ENCODE measurements at places on chromosomes 4 and X.

GRCh38 chr4:106136777-106137331, 179.2 kb downstream of the TBCK start:
- no peak for DNase-seq

GRCh38 chrX:147894366-147894963, 17.3 kb upstream of the FMR1 start:
- no peak for DNase-seq

GRCh38 chr4:67550857-67551256, 5.6 kb upstream of the CENPC start:
- DNase-seq: no peak

DNA sequence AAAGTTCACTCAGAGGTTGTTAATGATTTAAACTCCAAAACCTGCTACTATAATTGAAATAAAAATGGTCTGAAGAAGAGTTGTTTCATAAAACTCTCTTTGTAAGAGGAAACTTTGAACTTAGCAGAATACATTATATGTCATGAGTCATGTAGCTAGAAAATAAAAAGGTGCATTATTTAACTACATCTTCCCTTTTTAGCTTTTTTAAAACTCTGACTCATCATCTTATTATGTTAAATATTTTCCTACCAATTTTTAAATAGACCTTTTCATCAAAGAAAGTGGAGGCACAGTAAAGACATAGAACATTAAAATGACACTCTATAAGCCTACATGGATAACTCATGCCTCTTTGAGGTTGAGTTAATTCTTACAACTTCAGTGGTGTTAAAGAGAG, 1.2 kb upstream of the ZNF827 start:
- DNase-seq: no peak

- no peak for DNase-seq
Measured at GRCh38 chr4:82136161-82136801, 237.5 kb downstream of the HNRNPD start.

- no peak for DNase-seq
Measured at GRCh38 chrX:5724123-5724522, 504.5 kb downstream of the NLGN4X start.

GRCh38 chrX:28997706-28998463, 410.6 kb downstream of the IL1RAPL1 start:
- DNase-seq: no peak

- no peak for DNase-seq
Measured at GRCh38 chr4:180564448-180564847, 1678.8 kb upstream of the TENM3 start.

GRCh38 chr4:15914736-15915135, 23.8 kb downstream of the FGFBP1 start:
- no peak for DNase-seq

DNA sequence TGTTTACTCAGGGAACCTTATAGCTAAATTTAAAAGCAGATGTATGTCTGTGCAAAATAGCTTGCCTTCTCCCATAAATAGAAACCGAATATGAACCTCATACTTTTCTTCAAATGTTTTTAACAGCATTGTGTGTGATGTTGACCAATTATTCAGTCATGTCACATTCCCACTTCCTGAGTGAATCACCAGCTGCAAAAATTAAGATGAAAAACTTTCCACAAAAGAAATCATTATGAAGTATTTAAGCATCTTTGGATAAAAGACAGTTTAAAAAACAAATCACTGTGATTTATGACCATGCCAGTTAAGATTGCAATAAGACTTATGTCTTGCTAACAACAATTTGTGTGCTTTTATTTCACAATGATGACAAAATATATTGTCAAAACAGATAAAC, 220.1 kb downstream of the PDGFC start:
- DNase-seq: no peak

DNA sequence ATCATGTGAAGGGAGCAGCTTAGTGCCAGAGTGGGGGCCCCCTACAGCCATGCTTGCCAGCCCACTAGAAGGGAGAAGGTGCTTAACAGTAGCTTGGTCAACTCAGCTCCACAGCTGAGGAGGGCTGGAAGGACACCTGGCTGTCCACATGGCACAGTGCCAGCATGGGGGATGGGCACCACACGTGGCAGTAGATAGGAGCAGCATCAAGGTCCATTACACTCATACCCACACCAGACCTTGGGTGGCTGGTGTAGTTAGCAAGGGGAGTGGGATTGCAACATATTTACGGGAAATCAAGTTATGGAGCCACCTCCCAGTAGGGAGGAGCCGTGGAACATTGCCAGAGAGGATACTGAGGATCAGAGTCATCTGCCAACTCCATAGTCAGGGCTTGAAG, 37.9 kb upstream of the SLC4A4 start:
- no peak for DNase-seq

GRCh38 chr4:55183926-55184599, 58.7 kb upstream of the KDR start:
- peak; percentile 73 for DNase-seq

DNA sequence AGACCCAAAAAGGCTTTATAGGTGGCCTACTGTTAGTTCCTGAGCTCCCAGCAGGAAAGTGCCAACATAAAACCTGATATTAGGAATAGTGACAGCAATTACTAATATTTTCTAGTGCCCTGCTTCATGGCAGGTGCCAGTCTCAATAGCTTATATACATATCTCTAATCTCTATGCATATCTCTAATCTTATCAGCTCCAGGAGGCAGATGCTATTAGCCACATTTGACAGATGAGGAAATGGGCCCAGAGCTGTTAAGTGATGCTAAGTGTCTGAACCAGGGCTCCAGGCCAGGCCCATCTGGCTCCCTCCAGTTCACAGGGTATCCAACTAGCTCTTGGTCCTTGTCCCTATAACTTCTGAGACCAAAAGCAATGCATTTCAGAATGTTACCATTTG, 142.5 kb downstream of the CHIC2 start:
- no peak for DNase-seq

DNA sequence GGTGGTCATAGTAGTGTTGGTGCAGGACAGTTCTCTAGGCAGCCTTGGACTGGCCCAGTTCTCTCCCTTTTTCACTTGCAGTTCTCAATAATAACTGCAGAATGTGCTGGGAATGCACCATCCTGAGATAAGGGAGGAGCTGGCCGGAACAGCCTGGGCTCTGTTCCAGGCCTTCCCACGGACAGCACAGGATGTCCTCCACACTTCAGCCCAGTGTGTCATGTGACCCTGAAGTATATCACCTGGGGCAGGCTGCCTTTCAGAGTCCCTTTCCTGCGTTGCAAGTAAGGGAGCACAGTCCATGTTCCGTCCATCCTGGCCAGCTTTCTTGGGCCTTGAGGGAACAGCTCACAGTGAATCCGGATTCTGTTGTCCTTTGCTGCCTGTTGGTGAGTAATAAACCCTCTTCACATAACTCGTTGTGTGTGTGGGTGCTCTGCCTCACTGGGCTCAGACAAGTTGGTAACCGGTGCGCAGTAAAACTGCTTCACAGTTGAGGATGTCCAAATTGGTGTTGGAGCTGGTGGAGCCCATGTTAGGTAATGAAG, 32.3 kb upstream of the BBS12 start:
- DNase-seq: no peak

DNA sequence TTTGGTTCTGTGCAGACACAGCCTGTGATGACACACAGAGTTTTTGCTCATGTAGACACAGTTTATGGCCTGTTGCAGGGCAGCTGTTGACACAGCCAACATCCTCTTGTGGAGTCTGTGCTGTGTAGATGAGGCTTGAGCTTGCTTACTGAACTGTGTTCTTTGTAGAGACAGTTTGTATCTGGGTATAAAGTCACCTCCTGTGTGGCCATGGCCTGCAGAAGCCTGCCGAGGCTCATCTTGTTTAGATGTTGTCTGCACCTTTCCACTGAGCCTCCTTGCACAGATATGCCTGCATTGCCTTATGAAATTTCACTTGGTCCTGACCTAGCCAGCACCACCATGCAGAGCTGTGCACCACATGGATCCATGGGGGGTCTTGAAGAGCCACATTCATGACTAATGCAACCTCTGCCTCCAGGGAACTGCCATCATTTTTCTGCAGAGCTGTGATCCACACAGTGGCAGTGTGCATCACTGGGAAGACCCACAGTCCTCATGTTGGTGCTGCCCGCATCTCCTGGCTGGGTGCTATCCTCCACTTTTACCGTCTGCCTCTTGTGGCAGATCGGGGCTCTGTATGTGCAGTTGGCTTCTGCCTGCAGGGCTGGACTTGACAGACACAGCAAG, 198.0 kb upstream of the MAMLD1 start:
- DNase-seq: no peak

- DNase-seq: no peak
Measured at GRCh38 chr4:25096251-25096980, 63.8 kb downstream of the SEPSECS start.

- DNase-seq: no peak
Measured at GRCh38 chrX:118550792-118551191, 55.2 kb downstream of the DOCK11 start.

- no peak for DNase-seq
Measured at GRCh38 chrX:149262086-149262485, 243.0 kb downstream of the IDS start.

DNA sequence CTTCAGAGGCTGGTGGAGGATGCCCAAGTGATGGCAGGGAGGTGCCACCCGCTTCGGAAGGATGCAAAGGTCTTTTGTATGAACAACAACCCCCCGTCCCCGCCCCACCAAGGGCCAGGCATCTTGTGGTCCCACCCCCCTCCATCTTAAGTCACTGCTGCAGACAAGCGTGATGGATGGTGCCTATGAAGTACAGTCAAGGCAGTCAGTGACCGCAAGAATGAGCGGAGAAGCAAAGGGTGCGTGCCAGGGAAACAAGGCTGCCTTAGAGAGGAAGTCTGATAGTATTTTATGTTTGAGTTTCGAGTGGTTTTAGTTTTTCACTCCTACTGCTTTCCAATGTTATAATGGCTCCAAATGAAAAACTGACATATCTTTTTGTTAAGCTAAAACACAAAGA, 68.7 kb upstream of the GPM6B start:
- no peak for DNase-seq

- no peak for DNase-seq
Measured at GRCh38 chrX:118928151-118928550, 46.3 kb upstream of the LONRF3 start.

- DNase-seq: no peak
Measured at GRCh38 chrX:41382714-41383645, 49.0 kb downstream of the DDX3X start.

GRCh38 chr4:128228845-128229795, 58.5 kb downstream of the PGRMC2 start:
- DNase-seq: no peak

DNA sequence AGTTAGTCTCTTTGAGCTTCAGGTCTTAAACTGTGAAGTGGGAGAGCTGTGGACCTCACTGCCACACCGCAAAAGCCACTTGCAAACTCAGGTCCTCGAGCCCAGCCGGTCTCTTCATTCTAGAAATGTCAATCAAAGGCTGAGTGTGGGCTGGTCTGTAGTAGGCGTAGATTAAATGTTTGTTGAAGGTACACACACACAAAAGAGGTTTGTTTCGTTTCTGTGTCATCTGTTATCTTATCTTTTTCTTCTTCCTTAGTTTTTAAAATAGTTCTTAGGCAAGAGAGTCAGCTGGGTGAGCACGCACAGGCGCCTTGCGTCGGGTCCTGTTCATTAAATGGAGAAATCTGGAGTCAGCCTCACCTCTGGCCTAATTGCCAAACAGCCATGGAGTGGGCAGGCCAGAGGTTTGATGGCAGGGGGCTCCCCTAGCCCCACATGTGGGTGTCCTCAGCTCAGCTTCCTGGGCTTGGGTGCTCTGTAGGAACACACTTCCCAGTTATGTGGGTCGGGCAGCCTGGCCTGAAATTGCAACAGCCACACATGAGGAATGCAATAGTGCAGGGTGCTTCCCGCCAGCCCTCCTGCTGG, 836 bp upstream of the PSAPL1 start:
- DNase-seq: no peak

DNA sequence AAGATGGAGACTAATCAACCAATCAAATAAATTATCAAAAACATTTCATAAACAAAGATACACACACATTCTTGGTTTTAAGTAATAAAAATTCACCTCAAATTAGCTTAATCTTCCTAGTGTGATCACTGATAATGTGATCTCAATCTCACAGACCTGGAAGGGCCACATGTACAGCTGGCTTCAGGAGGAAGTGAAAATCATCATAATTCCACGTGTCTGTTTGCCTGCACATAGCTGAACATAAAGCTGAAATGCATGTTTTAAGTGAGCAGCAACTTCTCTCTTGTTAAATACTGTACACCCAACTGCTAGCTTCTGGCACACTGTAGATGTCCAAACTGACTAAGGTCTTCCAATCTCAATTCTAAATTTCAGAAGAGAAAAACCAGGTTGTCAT, 53.8 kb downstream of the ARHGAP6 start:
- DNase-seq: no peak

DNA sequence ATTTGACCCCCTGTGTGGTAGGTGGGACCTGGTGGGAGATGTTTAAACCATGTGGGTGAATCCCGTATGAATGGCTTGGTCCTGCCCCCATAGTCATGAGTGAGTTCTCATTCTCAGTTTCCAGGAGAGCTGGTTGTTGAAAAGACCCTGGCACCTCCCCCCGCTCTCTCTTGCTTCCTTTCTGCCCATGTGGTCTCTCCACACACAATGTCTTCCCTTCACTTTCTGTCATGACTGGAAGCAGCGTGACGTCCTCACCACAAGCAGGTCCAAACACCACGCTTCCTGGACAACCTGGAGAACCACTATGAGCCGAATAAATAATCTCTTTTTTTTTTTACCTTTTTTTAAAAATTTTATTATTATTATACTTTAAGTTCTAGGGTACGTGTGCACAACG, 3.5 kb upstream of the CSF2RA start:
- no peak for DNase-seq

DNA sequence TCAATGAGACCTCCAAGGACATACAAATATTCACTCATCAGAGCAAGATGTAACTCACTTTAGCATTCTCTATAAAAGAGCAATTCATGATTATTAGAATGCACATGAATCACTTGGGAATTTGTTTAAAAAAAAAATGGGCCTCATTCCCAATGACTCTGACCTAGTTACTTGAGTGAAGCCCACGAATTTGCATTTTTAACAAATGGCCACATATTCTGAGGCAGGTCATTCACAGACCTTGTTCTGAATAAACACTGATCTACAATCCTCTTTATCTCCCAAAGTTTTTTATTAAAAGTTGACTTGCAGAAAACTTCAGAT, 255.1 kb upstream of the VEGFC start:
- DNase-seq: no peak

GRCh38 chrX:24125028-24125612, 24.4 kb upstream of the ZFX start:
- DNase-seq: no peak

GRCh38 chr4:85474818-85475630, at the start of gene ARHGAP24:
ARHGAP24 (plus strand) TSS chr4:85475150.
- DNase-seq: peak; percentile 76

GRCh38 chrX:13955975-13956374, 73.7 kb downstream of the GEMIN8 start:
- no peak for DNase-seq

DNA sequence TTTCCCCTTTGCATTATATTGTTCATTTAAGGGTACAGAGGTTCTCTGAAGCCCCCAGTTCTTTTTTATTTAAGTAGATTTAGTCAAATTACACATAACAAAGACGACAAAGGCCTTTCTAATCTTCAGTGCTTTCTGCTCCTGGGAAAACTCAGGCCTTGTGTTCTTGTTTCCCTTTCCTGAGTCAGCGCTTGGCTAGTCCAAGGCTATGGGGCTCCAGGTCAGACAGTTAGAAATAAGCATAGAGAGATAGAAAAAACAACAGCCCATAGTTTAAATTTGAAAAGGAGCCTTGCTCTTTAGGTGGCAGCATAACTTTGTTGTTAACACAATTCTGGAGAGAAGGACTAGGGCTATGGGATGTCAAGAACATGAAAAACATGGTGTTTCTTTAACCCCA, 97.3 kb downstream of the PPP1R2C start:
- peak; percentile 45 for DNase-seq

Data from iPS DF 19.7 (cell line).